ENCODE measurements at places on chromosomes 2 and 18.

GRCh38 chr2:160328811-160329527 is 128.9 kb upstream of the ITGB6 start:
- no peak for DNase-seq

DNA sequence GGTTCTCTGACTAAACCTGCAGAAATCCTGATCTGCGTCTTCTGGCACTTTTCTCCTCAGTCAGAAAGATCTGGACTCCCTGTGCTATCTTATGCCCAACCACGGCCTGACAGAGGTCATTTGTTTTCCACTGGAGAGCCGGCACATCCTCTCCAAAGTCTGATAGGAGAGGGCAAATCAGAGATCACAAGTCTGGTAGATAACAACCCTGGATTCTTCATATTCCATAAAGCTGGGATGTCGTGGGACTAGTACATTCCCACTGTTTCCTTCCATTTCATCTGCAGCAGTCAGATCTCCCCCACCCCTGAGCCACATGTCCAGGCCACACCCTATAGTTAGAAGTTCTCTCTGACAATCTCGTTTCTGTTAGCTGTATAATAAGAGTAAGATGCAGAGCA is 157.0 kb downstream of the MGAT5 start:
- no peak for DNase-seq

GRCh38 chr2:55452879-55453278 is 33.2 kb upstream of the CCDC88A start:
- DNase-seq = no peak

DNA sequence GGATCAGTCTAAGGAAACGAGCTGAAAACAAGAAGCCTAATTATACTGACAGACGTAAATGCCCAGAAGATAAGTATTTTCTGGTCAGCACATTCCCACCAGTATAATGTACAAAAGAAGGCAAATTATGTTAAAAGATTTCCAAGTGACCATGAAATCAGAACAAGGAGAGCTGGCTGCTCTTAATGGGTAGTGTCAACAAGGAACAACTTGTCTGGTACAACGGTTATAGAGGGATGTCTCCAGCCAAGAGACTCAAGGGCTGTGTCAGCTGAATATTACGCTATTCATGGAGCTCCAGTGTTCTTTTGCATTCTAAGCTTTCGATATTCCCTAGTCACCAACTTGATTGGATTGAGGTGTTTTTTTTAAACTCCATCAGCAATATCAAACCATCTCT is 8.6 kb upstream of the L3MBTL4 start:
- no peak for DNase-seq

GRCh38 chr2:64792995-64793639 is 139.4 kb upstream of the SERTAD2 start:
- no peak for DNase-seq

DNA sequence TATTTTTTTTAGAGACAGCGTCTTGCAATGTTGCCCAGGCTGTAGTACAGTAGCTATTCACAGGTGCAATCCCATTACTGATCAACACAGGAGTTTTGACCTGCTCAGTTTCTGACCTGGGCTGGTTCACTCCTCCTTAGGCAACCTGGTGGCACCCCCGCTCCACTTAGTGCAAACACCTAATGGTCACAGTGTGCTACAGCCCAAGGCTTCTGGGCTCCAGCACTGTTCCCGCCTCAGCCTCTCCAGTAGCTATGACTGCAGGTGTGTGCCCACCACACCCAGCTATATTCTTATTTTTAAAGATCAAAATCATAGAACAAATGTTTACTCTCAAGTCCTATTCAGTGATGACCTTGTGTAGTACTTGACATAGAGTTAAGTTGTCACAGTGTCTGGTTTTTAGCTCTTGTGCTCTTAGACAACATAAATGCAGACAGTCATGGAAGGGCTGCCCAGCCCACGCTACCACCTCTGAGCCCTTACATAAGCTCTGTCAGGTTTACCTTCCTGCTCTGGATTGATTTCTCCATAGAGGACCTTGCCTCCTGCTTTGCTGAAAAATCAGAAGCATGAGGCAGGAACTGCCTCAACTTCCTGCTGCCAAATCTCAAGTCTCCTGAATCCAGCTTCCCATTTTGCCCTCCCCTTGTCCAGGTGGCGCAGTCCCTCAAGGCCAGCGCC is 82.2 kb upstream of the SLC1A4 start:
- DNase-seq = no peak

- DNase-seq = no peak
Measured at GRCh38 chr2:159362094-159362493, 75.6 kb upstream of the WDSUB1 start.

GRCh38 chr2:8558096-8558495 is 123.8 kb upstream of the ID2 start:
- no peak for DNase-seq

DNA sequence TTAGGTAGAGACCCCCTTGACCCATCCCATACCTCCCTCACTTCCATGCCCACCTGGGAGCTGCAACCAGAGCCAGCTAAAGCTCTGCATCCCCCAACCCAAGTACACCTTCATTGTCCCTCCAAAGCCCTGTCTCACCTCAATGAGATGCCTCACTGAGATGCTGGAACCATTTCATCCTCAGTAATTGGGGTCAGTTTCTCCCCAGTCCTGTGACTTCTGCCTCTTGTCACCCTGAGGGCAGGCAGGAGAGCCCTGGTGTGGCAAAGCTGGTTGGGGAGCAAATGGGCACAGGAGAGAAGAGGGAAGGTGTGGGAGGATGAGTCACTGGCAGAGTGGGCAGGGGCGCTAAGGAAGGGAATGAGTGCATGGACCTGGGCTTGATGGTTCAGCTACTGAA is 27.9 kb upstream of the NT5DC4 start:
- no peak for DNase-seq

- DNase-seq = peak; percentile 27
Measured at GRCh38 chr2:152594022-152594766, 123.1 kb downstream of the PRPF40A start.

- no peak for DNase-seq
Measured at GRCh38 chr2:7011356-7012083, 94.3 kb downstream of the RNF144A start.

- no peak for DNase-seq
Measured at GRCh38 chr2:186884587-186884986, 35.6 kb upstream of the ZSWIM2 start.

DNA sequence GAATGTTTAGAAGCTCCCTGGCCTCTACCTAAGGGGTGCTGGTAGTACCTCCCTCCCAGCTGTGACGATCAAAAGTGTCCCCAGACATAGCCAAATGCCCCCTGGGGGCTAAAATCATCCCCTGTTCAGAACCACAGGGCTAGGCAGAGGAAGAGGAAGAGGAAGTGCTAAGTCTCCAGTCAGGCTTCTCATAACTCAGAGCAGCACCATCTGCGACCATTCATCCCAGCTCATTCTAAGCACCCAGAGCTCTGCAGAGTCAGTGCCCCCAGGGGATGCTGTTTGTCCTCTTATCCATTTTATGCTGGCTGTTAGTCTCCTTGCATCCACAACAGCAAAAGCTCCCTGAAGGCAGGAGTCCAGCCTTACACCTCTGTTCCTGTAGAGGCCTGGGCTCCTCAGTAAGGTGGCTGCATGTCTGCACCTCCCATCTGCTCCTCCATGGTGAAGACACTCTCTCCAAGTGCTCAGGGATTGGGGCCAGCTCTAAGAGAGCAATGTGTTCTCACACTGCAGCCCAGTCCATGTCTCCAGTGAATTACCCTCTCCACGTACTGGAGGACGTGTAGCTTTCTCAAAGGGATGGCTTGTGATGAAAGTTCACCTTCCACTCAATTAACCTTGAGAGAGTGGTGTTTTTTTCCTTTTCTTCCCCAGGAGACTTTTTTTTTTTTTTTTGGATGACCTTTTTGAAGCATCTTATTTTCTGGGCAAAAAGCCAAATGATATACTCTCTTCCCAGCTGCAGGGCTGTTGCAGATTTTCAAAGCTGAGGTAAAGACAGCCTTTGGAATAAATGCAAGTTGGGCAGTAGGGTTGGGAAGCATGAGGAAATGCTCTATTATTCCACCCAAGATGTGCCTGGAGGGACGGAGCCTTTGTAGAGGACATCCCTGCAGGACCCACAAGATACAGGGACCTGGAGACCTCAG is 158.9 kb upstream of the SLC14A2 start:
- DNase-seq = no peak

DNA sequence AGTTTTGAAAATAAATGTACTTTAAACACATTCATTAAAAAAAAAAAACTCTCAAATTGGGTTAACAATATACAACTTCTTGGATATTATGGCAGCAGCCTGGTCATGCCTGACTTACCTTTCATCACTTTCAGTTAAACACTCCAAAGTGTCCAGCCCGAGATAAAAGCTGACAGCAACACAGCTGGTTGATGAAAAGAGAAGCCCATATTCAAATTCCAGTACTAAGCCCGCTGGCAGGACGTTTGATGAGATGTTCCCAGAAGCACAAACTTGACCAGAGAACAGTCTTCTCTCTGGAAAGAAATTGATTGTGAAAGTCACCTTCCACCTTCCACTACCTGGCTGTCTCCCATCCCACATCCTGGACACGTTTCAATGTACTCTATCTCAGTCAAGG is 586.3 kb downstream of the TDRD15 start:
- no peak for DNase-seq

- no peak for DNase-seq
Measured at GRCh38 chr2:136572335-136572734, 193.0 kb upstream of the THSD7B start.

Data from GM10248 (cell line).